Hypothalamus (tissue), 51 donors: ENCODE measurements at places on chromosomes 11 and 22.

- no peak for DNase-seq
These were observed 24.7 kb upstream of the BAIAP2L2 start for GRCh38 chr22:38135133-38135706.

DNA sequence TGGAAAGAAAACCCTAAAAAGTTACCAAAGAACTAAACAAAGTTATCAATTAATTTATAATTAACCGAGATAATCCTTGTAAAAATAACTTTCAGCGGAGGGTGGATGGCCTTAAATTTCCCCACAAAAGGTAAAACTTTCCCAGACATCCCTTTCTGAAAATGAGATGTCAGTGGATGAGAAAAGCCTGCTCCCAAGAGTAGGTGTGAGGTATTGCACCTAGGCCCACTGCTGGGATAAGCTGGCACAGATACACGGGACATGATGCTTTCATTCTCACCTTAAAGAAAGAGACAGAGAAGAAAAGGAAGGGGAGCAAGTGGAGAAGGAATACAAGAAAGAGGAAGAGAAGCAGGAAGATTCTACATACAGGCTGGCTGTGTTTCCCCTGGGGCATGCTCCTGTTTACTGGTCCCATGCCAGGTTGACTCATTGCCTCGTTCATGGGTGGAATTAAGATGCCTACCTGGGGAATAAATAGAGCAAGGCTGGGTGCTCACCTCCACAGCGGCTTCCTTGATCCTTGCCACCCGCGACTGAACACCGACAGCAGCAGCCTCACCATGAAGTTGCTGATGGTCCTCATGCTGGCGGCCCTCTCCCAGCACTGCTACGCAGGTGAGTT is at the start of gene SCGB2A2:
SCGB2A2 (plus strand) TSS at position 505 of the 625 bp plus-strand sequence; CDS start at position 564, 59 bp downstream.
- DNase-seq, result no peak

DNA sequence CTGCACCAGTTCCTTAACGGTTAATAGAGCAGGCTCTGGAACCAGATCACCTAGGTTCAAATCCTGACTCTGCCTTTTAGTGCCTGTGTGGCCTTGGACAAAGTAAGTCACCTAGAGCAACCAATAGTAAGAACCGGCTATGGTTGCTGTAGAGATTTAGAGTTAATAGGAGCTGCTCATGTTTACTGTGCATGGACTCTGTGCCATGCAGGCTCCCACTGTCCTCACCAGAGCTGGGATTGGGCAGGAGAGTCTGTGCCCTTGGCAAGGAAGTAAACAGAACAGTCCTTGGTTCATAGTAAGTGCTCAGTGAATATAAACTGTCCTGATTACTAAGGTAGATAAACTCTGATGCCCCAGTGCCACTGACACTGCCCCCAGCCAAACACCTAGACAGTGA is 1.4 kb upstream of the TP53I11 start:
- no peak for DNase-seq

DNA sequence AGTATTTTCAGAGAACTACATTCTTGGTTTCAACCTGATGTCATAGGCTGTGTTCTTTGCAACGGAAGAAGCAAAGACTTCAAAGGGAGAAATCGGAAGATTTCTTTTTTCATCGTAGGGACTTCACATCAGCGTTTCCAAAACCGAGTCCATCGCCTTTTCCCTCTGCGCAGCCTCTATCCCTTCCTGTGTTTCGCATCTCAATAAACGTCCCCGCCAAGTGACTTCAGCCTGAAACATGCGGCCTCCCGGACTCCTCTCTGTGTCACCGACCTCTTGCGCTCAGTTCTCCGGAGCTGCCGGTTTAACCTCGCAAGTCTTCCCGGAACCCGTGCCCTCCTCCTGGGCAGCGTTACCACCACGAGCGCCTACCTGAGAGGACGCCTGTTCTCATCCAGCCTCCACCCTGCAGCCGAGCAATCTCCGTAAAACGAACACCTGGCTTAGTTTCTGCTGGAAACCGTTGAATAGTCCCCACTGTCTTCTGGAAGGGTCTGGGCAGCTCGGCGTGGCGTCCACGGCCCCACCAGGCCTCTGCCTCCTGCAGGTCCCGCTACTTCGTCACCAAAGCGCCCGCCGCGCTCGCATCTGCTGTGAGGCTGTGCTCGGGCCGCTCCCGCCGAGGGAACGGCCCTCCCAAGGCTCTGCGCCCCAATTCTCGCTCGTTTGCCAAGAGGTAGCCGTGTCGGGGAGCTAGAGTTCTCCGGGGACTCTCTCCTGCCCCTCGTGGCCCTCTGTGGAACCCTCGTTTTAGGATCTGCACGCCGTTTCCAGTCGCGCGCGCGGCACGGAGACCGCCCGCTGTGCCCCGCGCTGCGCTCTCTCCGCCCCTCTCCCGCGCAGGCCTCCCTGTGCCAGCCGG is at the start of gene GLB1L3:
GLB1L3 (plus strand) TSS at position 846 of the 862 bp plus-strand sequence. CDS start 362 bp downstream, outside the sequence.
- DNase-seq, result peak; percentile 58

DNA sequence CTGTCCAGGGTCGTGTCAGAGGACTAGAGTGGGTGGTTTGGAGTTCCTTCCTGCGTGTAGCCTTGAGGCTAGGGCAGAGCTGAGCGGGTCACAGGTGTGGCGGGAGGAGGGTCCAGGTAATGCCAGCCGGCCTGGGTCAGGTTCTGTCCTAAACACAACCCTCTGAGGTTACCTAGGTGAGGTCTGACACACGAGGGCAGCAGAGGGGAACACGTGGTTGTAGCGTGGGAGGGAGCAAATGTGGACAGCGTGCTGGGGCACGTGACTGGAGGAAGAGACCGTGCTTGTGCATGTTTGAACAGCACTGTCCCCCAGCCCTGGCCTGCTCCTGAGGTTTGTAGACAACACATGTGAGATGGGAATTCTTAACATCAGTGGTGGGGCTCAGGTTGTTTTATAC is 13.1 kb downstream of the MOV10L1 start:
- DNase-seq, result no peak

DNA sequence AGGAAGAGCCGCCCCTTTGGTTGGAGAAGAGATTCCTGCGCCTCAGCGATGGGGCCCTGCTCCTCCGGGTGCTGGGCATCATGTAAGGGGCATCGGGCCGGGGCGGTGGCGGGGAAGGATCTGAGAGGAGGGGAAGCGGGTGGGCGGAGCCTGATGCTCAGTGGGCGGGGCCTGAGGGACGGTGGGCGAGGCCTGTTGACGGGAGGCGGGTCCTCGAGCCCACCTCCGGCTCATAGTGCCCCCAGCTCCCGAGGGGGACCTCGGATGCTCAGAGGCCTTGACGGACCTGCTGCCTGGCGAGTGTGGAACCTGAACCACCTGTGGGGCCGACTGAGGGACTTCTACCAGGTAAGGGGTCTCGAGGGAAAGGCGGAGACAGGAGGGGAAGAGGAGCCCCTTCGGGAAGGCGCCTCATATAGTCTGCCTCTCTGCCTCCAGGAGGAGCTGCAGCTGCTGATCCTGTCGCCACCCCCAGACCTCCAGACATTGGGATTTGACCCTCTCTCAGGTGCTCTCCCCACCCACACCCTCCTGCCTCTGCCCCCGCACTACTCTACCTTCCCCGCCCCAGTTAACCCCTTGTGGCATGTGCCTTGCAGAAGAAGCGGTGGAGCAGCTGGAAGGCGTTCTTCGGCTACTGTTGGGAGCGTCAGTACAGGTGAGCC is 799 bp downstream of the CCDC88B start:
- DNase-seq, result no peak
